ENCODE measurements at places on chromosomes 2 and 18. TPM values are rescaled to one million over a fixed set of nuclear protein-coding genes. Genes with fewer than 3 reads are reported as not detected.

DNA sequence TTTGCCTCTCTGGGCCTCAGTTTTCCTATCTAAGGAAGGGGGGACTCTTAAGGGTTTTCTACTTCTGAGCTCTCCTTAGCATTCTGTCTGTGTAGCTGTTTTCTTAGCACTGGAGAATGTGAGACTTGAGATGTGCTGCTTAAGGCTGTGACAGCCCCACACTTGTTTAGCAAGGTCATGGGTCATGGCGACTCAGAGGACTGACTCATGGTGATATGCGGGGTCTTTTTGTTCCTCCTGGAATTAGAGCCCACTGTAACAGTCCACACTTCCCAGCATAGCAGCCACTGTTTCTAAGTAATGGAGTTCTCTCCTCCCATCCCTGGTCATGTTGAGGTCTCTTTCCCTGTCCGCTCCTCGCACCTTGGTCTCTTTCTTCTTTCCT, 4.1 kb upstream of the LPIN1 start:
- DNase-seq: no peak

Gene CXCR1
- total RNA-seq: not detected

- DNase-seq: no peak
Observed at GRCh38 chr2:144630459-144631215, 110.7 kb upstream of the ZEB2 start.

Gene LIPT1
- total RNA-seq: 7.0 TPM

DNA sequence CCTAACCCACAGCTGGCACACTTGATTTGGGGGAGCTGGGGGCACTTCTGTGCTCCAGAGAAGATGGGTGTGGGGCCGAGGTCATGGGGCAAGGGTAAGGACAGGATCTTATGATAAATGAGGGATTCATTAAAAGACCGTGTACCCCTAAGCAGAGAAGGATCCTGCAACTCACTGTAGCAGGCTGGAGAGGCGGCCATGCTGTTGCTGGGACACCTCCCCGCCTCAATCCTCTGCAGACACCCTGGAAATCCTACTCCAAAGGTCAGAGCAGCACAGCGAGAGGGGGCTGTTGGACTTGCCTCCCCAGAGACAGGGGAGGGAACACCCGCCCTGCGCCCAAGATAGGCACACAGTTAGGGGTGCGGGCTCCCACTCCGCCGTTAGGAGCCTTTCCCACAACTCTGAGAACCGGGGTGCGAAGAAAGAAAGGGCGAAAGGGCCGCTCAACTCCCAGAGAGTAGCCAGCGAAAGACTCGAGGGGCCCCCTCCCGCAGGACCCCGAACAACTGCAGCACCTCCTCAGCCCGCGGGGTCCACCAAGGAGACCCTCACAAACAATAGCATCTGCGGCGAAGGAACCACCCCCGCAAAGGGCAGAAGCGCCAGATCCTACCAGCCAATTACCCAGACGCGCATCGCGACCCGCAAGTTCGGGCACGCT, 1.4 kb downstream of the PARD6G start:
- no peak for DNase-seq
